ENCODE measurements at places on chromosomes 6 and 20. TPM values are rescaled to one million over a fixed set of nuclear protein-coding genes. Genes with fewer than 3 reads are reported as not detected.

- no peak for DNase-seq
These were observed 184.5 kb upstream of the TCF21 start for GRCh38 chr6:133704371-133704770.

TLDC2 gene
- not detected for total RNA-seq

SMIM8 gene
- 6.5 TPM for total RNA-seq

SIM1 gene
- 0.08 TPM for total RNA-seq

GRCh38 chr20:39627765-39628164 is 665.6 kb downstream of the DHX35 start:
- DNase-seq = no peak
